Activated naive CD4-positive, alpha-beta T cell (primary cell): ENCODE measurements at places on chromosomes 2 and 18.

DNA sequence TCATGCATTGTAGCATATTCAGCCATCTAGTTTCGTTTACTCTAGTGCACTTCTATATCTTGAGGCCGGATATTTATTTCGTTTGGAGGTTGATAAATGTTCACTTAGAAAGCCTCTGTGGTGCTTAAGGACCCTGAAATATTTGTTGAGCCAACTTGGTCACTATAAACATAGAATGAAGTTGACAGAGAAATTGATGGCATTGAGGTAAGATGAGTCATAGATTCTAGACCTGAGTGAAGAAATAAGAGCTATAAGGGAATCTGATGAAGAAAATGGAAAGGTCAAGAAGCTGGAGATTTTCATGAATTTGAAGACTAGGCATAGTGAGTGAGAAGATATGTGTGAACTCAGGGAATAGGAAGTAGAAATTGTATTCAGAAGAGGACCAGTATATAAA is 35.9 kb downstream of the EPC2 start:
- no peak for DNase-seq

- no peak for DNase-seq
These were observed 26.4 kb downstream of the ALK start for GRCh38 chr2:29894822-29895614.

DNA sequence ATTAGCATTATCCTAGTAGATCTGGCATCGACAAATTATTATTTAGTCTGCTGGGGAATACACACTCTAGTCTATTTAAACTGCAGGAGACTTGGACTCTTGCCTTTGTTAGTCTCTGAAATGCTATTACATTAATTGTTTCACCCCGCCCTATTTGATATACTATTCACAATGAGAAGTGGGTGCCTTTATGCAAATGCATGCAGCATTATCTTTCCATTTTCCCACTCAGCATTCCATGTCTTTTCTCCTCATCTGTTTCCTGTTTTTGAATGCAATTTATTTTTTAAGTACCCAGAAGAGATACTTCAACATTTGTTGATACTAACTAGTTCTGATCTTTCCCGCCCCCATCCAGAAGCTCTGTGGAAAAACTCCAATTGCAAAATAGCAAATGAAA is 395.3 kb upstream of the NXPH2 start:
- no peak for DNase-seq

DNA sequence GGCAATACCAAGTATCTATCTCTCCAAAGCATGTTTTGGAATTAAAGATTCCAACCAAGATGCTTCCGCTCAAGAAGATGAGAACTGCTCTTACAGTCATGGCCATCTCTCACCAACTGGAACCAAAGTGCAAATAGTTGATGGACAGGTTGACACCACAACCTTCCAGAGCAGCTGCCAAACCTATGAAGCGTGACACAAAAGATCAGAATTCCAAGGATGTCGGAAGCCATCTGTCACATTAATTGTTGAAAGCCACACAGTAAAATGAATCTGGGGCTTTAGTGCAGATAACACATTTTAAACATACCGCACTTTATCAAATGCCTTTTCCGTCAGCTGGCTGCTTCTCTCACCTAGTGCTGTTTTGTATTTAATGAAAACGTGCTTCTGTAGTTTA is 195.7 kb downstream of the CDH20 start:
- DNase-seq, result no peak

DNA sequence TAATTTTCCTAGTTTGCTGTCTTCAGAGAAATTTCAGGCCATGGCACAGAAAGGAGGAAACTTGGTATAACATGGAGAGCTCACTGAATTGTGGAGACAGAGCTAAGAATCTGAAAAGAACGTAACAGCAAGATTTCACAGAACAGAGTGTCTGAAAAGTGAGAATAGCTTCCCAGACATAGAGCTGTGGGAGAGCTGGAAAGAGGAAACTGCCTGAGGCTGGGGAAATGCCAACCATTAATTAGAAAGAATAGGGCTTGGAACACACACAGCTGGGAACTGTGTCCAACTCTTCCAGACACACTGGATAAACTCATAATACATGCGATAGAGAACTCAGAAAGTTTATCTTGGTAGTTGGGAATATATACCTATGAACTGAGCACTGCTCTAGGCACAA is 51.6 kb upstream of the KYNU start:
- no peak for DNase-seq

DNA sequence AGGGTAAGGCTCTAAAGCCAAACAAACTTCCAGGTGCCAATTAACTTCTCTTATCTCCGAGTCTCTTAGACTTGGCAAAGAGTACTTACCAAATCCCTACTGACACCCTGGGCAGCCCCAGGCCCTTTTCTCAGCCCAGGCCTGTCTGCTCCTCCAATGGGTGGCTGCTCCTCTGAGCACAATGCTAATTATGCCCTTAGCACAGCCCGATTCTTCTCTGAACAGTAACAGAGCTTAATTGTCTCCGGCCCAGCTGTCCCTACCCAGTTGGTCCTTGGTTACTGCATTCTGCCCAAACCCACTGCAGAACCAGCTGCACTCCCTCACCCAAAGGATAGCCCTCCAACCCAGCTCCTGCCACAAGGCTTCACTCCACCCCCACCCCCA is 110.3 kb downstream of the SMAD7 start:
- no peak for DNase-seq

DNA sequence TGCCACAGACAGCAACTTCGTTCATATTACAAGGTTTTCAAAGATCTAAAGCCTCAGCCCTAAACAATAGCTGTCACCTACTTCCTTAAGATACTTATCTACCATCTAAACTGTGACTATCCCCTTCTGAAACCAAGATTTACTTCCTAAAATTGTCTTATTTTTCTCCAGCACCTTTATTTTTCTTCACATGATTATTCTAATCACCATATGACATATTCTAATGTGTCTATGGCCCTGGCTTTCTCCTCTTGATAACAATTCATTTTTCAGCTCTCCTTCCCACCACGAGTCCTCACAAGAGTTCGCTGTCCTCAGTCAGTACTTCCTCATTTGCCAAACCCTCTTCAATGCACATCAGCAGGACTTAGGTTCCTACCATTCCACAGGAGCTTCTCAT is 53.9 kb downstream of the RTTN start:
- no peak for DNase-seq

GRCh38 chr2:15120631-15121030 is 440.5 kb downstream of the NBAS start:
- no peak for DNase-seq

DNA sequence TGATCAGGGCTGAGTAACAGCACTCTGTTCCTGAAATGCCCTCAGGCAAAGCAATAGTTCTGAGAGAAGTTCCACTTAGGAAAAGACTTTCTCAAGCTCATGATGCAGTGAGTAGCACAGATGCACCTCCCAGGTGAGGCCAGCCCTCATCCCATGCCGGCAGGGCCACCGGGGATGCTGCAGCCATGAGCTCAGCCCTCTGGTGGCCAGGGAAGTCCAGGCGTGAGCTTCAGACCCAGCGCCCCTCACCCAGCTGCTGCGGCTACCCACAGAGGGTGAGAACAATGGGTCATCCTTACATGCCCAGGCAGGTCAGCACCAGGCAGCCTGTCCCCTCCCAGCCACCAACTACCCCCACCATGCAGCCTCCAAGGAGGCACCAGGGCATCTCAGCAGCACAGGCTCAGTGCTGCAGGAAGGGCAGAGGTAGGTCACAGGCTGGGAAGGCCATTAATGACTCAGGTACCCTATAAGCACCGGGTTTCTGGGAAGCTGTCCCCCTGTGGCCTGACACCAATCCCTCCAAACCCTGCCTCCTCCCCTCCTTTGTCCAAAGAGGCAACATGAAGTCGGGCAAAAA is 50.6 kb downstream of the TTC32 start:
- DNase-seq, result no peak
